Activated CD8-positive, alpha-beta T cell treated with anti-CD3 and anti-CD28 coated beads for 36 hours (primary cell): ENCODE measurements at places on chromosomes 12 and 14. TPM values are rescaled to one million over a fixed set of nuclear protein-coding genes. Genes with fewer than 3 reads are reported as not detected.
A peak's percentile ranks its signal among the peaks of the same experiment; 100 is the strongest.

DNA sequence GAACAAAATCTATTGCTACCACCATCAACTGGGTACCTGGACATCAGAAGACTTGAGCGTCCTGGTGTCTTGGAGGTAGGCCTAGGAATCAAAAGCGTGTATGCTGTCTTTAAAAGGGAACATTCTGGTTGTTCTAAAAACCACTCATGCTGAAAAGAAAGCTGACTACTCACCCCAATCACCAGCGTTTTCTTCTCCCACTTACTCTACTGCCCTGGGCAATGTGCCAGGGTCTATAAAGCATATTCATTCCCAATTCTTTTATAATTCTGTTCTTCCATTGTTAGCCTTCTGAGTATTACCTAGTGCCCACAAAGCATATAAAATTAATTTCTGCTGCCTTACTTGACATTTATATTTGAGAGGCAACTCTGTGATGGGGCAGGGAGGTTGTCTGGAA is 133.4 kb downstream of the KCNA5 start:
- H3K4me3 ChIP-seq, result no peak overlapping the region
- no peak overlapping the region for H3K27ac ChIP-seq
- no peaks in the 10 kb centered on the region for H3K36me3 ChIP-seq
- H3K4me1 ChIP-seq, result no peaks in the 10 kb centered on the region
- no peak for DNase-seq

- peaks cover 8% of the 10 kb centered on the region for H3K27me3 ChIP-seq
- H3K4me1 ChIP-seq, result peaks cover 6% of the 10 kb centered on the region
- H3K36me3 ChIP-seq, result no peaks in the 10 kb centered on the region
- no peak overlapping the region for H3K4me3 ChIP-seq
- peak; percentile 42 for DNase-seq
Measured at GRCh38 chr12:52203079-52203921, 11.5 kb upstream of the KRT80 start.

The SYCP3 gene
- total RNA-seq, result 0.09 TPM

The USP44 gene
- 15.5 TPM for total RNA-seq
